AG09319 (cell line): ENCODE measurements at places on chromosomes 1 and 21.

DNA sequence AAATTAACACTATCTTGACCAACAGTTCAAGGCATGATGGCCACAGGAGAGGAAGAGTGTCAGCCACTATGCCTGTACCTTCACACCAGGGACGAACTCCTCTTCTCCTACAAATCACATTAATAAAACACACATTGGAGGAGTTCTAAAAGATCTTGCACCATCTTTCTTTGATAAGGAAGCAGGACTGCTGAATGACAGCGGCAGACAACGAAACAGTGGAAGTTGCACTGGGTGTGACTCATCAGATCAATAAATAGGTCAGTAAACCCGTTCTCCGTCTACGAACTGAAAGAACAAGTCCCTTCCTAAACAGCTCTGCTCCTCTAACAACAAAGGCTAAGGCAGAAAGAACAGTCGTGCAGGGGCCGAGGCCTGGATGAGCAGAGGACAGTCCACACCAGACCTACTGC, 23.1 kb downstream of the UBE2G2 start:
- no peak for DNase-seq

DNA sequence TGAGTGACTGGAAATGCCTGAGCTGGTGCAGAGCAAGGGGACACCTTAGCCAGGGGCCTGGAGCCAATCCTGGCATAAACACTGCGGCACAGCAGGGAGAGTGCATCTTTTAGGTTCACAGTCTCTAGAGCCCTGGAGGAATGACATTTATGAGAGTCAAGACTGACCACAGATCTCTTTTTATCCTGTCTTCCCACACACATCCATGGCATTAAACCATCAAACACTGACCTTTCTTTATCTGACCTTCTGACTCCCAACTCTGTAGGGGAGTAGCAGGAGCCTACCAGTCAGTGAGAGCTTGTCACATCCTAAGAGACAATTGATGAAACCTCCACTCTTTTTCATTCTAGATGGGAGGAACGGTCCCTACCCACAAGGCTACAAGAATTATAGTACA, 7.9 kb downstream of the CD34 start:
- DNase-seq, result no peak

GRCh38 chr1:71269818-71270217, 189.0 kb upstream of the ZRANB2 start:
- DNase-seq, result no peak

DNA sequence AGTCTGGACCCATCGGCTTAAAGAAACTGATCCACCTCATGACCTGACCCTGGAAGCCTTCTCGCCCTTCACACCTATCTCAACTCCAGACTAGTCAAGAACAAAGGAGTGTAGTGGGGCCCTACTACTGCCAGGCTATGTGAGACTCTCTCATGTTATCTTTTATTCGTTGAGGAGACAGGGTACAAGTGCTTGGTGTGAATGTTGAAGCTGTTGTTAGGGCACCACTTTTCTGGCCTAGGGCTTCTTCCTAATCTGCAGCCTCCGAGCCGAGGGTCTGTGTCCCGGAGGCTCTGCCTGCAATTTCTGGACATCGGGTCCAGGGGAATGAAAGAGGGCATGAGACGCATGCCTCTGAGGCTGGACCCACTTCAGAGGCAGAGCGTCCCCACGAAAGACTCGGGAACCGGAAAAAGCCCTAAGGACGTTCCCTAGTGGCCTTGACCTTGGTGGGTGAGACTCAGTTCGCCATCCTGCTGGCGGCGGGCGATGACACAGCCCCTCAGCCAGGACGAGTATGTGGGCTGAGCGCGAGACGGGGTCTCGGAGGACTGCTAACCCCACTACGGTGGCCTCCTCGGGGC, 671 bp downstream of the DNAJC11 start:
- DNase-seq, result no peak

DNA sequence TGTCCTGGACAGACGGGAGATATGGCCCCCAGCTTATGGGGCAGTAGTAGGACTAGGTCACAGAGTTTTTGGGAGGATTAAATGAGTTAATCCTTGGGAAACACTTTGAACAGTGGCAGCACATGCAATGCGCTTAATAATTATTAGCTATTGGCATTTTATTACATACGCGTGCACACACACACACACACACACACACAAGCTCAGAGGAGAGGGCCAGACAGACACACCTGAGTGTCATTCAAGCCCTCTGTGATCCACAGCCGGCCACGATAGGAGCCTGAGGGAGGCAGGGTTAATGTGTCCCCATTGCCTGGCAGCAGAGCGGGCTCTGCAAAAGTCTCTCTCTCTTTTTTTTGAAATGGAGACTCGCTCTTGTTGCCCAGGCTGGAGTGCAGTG, 37.9 kb downstream of the EPHA2 start:
- no peak for DNase-seq

GRCh38 chr21:19124691-19125090, 721.1 kb upstream of the TMPRSS15 start:
- DNase-seq, result no peak

- DNase-seq, result no peak
Observed at GRCh38 chr1:219257751-219258150, 84.1 kb downstream of the LYPLAL1 start.

- no peak for DNase-seq
Observed at GRCh38 chr1:10195570-10195969, 14.8 kb upstream of the KIF1B start.
